Inflammatory macrophage treated with lipopolysaccharide for 1 hour (primary cell): ENCODE measurements at places on chromosomes 2 and 18.

DNA sequence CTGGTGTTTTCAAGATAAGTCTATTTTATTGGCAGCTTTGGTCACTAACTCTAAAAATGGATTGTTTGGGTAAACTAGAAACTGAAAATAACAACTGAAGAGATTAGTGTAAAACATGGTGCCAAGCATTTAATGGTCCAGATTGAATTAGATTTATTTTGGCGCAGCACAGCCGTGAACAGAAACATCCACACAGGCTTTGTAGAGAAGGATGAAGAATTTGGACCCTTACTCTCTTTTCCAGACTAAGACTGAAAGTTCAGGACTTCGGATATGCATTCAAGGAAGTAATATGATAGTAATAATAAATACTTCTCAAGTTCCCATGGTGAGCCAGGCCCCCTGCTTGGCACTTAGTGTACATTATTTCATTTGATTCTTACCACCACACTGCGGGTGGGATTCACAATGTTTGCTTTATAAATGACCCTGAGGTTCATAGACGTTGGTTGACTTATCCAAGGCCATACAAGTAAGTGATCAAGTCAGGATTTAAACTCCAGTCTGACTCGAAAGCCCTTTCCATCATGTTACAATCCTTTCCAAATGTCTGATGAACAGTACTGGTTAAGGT, 54.2 kb upstream of the ITGB6 start:
- DNase-seq = no peak

GRCh38 chr2:85091838-85092237, 41.4 kb upstream of the TCF7L1 start:
- no peak for DNase-seq

- peak; percentile 73 for DNase-seq
Observed at GRCh38 chr2:190891372-190891771, 10.8 kb downstream of the GLS start.

GRCh38 chr2:48946449-48947048, 191.0 kb upstream of the LHCGR start:
- DNase-seq = peak; percentile 63

- DNase-seq = no peak
Observed at GRCh38 chr18:46466234-46467160, 190.5 kb downstream of the LOXHD1 start.

- DNase-seq = no peak
Observed at GRCh38 chr2:25323610-25324189, 18.0 kb downstream of the DNMT3A start.

DNA sequence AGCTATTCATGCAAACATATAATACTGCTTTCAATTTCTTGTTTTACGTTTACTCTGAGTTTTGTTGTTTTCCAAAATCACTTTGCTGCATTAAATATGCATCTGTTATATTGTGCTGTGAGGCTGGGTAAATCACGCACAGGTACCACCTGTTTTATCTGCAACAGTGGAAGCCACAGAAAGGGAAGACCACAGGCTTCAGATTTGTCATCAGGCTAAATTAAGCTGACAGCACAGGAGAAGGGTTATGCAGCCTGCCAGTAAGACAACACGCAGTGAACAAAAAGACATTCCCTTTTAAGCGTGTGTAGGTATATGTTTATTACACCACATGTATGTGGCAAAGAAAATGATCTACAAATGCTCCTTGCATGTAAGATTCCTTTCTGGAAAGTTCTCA, 38.2 kb downstream of the ZNF516 start:
- DNase-seq = no peak

DNA sequence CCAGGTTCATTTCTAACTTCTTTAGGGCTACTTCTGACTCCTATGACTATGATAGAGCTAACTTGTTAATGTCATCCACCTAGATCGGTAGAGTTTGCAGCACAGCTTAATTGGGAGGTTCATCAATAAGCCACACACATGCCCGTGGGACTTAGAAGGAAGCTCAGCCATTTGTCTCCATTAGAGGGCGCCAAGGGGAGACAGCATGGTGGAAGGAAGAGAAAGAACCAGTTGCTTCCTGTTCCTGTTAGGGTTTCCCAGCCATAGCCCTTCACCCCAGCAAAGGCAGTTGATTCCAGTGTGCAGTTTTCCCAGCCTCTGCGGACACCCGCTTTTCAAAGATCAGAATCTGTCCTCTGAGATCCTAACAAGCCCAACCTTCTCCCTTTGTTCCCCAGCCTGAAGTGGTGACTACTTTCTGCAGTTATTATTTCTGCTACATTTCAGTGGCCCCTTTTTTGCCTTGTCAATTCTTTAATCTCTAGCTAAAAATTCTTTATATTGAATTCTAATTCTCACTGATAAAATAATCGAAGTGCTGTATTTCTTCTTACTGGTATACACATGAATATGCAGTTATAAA, 30.3 kb downstream of the MAIP1 start:
- DNase-seq = peak; percentile 71

DNA sequence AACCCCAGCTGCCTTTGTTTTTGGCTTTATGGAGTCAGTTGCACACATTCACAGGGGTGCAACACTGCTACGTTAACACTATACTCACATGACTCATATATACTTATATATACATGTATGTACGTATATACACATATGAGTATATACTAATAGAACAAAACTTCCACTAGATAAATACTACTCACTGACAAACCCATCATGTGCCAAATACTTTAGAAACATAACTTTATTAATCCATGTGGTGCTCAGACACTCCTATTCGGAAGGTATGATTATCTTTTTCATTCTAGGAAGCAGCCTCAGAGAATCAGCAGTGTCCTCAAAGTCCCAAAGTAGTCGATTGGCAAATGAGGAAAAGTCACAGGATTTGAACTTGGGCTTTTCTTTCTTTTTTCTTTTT, 7.9 kb downstream of the PMAIP1 start:
- no peak for DNase-seq

GRCh38 chr18:51513517-51513916, 316.0 kb upstream of the MEX3C start:
- DNase-seq = no peak

- no peak for DNase-seq
Observed at GRCh38 chr2:159133797-159134196, 152.7 kb downstream of the WDSUB1 start.

- DNase-seq = no peak
Observed at GRCh38 chr2:41784496-41784895, 263.3 kb upstream of the PKDCC start.

GRCh38 chr18:63477968-63478367, 1.2 kb downstream of the SERPINB5 start:
- no peak for DNase-seq
